ENCODE measurements at places on chromosomes 7 and 10. TPM values are rescaled to one million over a fixed set of nuclear protein-coding genes. Genes with fewer than 3 reads are reported as not detected.
A peak's percentile ranks its signal among the peaks of the same experiment; 100 is the strongest.

C7orf33 gene
- total RNA-seq, result not detected

GIMAP1 gene
- 1.6 TPM for total RNA-seq

GRCh38 chr7:95264363-95264891 lies 59.9 kb downstream of the PON1 start:
- DNase-seq, result no peak

- DNase-seq, result no peak
These were observed 60.8 kb downstream of the GDI2 start for GRCh38 chr10:5752301-5752871.

DNA sequence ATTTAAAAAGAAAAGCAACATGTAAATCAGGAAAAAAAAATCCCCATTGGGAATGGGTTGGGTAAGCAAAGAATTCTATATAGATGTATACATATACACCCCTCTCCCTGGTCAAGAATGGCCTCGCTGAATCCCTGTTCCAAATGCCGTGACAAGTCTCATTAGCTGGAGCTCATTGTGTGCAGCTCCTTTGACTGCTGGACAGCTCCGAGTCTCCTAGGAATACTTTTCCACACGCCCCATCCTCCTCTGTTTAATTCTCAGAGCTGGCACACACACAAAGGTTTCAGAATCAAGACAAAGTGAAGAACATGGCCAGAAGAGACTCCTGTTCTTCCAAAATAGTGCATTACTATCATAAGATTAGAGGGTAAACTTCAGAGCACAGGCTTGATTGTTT lies 130.9 kb upstream of the MKLN1 start:
- DNase-seq, result no peak

ACSM6 gene
- not detected for total RNA-seq

SEPTIN7 gene
- total RNA-seq, result 164 TPM

DNA sequence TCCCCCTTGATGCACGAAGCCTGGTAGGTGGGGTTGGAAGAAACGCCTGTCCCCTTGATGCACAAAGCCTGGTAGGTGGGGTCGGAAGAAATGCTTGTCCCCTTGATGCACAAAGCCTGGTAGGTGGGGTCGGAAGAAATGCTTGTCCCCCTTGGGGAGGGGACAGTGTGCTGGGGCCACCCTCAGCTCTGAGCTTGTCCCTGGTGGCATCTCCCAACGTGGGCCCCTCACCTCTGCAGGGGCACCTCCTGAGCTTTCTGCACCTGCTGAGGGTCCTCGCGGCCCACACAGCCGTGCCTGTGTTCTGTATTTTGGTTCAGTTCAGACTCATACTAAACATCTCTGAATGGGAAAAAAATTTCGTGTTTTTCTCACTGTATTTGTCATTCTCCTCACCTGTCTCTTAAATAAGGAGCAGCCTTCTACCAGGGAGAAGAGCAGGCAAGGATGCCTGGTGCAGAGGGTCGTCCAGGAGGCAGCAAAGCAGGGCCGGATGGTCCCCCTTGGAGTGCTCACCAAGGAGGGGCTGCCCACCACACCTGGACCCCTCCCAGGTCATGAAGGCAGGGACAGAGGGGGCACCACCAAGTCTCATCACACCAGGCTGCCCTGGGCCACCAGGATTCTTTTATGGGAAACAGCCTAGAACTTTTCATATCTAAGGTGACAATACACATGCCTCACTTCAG lies 24.7 kb downstream of the VIPR2 start:
- DNase-seq, result no peak

DNA sequence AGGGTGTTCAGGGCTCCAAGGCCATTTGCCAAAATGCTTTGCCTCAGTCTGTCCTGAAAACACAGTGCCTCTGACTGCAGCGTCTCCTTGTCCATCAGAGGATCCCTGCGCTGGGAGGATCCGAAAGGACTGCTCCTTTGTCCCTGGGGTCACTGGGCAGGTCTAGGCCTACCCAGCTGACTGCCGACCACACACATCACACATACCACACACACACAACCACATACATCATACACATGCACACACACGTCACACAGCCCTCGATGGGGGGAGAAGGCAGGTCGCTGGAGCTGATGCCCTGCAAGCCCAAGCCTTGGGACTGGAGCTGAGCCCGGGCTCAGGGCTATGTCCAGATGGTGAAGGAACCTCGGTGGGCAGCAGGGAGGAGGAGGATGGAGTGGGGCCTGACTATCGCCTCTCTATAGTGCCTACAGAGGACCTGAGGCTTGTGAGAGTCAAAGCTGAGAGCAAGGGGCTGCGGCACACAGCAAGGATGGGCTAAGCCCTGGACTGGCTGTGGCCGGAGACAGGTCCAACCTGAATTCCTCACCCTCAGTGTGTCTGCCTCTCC lies 29.1 kb downstream of the GPRIN2 start:
- DNase-seq, result no peak

DNA sequence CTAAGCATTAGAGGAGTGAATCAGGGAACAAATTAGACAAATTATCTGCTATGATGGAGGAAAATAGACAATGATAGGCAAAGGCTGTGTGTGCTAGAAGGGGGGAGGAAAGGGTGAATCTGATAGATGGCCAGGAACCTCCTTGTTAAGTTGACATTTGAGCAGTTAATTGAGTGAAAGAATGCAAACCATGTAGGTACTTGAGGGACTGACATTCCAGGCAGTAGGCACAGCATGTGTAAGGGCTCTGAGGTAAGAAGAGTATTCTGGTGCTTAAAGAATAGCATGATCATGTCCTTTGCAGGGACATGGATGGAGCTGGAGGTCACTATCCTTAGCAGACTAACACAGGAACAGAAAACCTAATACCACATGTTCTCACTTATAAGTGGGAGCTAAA lies 48.6 kb upstream of the TES start:
- DNase-seq, result no peak

DNA sequence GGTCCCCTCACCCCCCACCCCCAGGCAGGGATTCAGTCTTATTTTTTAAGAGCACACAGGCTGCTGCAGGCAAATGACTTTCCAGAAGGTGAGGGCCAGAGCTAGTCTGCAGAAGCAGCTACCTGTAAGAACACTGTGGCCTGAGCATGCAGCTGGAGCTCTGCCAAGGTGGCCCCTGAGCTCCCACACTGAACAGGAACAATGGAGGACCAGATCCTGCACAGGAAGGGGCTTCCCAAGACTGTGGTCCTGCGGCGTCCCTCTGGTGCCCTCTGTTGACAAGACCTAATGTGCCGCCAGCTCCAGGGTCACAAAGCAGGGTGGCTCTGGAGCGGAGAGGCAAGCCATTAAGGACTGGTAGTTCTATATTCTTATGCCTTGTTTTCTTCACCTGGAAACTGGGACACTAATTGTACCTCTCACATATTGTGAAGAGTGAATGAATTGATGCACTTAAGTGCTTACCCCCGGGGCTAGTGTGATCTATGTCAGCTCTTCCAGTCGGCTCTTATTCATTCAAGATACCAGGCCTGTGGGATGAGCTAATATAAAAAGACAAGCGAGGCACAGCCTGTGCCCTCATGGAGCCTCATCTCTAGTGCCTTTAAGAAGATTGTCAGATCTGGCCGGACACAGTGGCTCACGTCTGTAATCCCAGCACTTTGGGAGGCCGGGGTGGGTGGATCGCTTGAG lies 8.0 kb upstream of the BEND7 start:
- peak; percentile 51 for DNase-seq

NCF1 gene
- 2.0 TPM for total RNA-seq

OR2A5 gene
- not detected for total RNA-seq

- peak; percentile 59 for DNase-seq
These were observed 566 bp downstream of the ZNF789 start for GRCh38 chr7:99473315-99473596.

GRCh38 chr10:89837165-89838043 lies 136.0 kb downstream of the KIF20B start:
- DNase-seq, result peak; percentile 50

GRCh38 chr7:116752305-116753074 lies 80.5 kb downstream of the MET start:
- no peak for DNase-seq

- DNase-seq, result no peak
These were observed 62.9 kb downstream of the CCSER2 start for GRCh38 chr10:84391326-84391725.

DNA sequence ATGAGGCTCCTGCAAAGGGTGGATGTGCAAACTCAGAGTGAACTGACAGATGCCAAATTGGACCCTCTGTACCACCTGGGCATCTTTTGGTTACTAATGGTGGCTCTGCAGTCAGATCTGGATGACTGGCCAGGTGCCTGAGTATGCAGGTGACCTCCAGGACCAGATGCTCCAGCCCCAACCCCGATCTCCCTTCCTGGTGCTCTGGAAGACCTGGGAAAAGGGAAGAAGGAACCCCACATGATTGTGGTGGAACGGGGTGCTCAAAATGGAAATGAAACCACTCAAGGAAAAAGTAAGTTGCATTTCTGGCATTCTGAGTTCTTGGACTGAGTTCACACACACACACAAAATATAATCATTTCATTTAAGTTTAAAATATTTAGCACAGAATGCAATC lies 9.8 kb upstream of the AEBP1 start:
- no peak for DNase-seq

DNA sequence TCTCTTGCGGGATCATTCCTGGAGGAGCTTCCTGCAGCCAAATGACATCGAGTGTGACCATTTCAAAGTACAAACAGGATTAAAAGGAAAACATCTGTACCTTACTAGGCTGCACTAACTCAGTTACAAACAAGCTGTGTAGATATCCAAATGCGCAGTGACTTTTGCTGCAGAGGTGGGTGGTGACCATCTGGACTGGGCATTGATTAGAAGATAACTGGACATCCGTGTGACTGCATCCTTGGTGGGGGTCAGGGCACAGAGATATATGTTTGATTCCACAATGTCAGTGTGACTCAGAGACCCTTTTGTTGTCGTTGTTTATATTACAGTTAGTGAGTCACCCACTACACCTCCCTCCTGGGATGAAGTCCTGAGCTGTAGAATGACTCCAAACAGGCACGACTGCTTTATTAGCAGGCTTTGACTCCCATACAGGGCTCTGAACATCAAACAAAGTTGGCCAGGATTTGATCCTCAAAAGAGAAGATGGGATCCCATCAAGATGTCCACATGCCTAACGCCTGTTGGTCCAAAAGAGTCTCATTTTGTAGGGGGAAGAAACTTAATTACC lies 56.7 kb upstream of the SDK1 start:
- no peak for DNase-seq

DNA sequence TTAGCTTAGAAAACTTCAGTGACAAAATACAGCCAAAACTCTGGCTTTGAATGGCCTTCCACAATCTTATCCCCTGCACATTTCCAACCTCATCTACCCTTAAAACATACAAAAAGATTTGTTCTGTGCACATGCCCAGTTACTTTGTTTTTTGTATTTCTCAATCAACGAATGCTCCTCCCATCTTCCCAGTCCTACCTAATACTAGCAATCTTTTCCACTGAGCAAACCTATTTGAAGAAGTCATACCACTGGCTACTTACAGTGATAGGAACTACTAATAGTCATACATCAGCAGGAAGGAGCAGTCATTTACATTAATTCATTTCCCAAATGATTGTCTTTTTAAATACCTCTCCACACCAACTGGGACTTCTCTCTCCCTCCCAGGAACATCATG lies 2.5 kb downstream of the USP54 start:
- no peak for DNase-seq

- no peak for DNase-seq
These were observed 5.5 kb upstream of the ELOVL3 start for GRCh38 chr10:102220612-102221011.

DNA sequence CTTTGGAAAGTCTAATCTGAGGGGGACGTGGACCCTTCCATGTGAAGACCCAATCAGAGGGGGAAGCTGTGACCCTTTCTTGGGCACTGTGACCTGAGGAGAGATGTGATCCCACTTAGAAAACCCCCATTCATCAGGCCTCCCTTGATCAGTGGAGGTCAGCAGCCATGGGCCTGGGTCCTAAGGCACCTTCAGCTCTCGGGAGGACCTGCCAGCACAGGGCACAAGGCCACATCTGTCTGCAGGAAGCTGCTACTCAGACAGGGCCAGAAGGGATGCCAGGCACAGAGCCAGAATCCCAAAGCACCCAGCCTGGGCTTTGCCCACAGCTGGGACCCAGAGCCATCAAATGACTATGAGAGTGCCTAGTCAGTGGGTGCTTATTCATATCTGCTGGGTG lies 14.7 kb upstream of the RABGEF1 start:
- no peak for DNase-seq

DNA sequence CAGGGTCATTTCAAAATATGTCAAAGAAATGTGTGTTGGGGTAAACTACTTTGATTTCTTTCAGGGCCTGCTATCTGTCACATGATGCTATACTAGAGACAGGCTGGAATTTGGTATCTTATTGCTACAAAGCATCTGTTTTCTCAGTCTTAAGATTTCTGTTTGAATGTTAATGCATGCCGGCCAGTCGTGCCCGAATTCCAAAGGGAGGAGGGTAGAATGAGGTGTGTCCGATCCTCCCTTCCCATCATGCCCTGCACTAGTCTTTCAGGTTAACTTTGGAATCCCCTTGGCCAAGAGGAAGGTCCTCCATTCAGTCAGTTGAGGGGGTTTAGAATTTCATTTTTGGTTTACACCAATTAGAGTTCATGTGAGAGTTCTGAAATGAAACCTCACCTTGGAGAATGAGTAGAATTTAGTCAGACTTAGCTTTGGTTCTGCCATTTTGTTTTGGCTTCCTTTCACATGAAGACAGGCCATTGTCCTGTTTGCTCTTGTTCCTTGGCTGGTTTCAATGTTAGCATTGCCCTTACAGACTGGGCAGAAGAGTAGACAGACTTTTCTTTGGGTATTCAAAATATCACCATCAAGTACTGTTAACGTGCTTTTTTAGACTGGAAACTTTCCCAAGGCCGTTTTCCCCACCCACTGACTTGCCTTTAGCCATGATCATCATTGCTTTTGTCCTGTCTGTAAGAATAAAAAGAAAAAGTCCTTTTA lies 95.8 kb downstream of the CAMK1D start:
- peak; percentile 54 for DNase-seq

GRCh38 chr10:131556061-131556896 lies 244.8 kb upstream of the TCERG1L start:
- DNase-seq, result no peak

- no peak for DNase-seq
These were observed 680.2 kb upstream of the GHITM start for GRCh38 chr10:83459124-83459523.

DMBT1 gene
- 165 TPM for total RNA-seq

DNA sequence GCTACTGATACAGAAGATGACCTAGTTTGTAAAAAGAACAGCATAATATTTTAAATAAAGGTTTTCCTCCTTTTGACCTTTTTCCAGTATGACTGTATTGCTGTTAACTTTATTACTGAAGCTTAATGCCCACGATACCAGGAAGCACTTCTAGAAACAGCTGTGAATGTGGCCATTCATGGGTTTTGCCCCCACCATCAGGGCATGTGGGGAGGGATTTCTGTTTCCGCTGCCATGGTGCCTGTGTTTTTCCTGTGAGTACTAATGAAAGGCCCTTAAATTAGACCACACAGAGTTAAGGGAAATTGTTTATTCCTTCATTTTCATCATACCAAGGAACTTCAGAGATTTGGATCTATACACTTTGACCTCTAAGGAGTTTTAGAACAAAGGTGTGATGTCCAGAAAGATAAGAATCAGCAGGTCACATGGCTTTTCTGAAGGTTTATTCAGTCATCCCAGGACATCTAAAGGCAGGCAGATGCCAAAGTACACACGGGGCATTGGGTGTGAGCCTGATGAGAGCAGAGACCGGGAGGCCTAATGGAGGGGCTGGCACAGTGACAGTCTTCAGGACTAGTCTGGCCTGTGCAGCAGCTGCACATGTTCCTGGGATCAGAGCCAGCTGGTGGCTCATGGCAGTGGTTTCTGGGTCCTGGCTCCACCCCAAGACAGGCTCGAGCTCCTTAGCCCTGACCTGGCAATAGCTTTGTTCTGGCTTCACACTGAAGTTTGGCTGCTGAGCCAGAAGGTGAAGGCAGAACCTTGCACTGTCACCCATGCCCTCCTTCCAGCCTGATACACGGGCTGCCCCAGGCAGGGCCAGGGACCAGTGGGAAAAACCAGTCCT lies 190.9 kb downstream of the REEP3 start:
- DNase-seq, result peak; percentile 97

GIMAP2 gene
- 6.5 TPM for total RNA-seq

All from colonic mucosa (tissue), 4 donors.